ENCODE measurements at places on chromosomes 16 and 17.

DNA sequence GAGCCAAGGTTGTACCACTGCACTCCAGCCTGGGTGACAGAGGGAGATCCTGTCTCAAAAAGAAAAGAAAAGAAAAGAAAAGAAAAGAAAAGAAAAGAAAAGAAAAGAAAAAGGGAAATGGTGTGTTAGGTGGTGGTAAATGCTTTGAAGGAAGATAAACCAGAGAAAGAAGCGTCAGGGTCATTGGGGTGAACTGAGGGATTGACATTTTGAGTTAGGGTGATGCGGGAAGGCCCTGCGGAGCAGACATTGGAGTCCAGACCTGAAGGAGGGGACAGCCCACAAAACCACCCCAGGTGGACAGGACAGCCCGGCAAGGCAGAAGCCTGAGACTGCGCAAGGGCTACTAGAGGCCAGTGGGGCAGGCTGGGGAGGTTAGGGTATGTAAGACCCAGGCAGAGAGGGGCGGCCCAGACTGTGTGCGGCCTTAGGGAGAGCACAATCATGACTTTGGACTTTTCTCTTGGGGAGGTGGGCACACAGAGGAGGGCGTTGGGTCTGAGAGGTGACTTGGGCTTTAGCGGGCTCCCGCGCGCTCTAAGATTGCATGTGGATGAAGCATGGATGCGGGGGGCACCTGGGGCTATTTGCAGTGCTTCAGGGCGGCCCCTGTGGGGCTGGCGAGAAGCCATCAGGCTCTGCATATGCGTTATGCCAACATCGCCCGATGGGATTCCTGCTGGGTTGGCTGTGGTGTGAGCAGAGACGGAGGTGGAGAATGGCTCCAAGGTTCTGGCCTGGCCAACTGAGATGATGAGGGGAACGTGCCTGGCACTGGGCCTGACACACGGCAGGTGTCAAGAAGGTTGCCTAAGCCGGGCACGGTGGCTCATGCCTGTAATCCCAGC, 3.3 kb upstream of the GAA start:
- no peak for DNase-seq

- DNase-seq, result no peak
Measured at GRCh38 chr16:11675561-11676511, 7.6 kb downstream of the SNN start.

- DNase-seq, result no peak
Measured at GRCh38 chr17:51103451-51103850, 17.2 kb downstream of the SPAG9 start.

DNA sequence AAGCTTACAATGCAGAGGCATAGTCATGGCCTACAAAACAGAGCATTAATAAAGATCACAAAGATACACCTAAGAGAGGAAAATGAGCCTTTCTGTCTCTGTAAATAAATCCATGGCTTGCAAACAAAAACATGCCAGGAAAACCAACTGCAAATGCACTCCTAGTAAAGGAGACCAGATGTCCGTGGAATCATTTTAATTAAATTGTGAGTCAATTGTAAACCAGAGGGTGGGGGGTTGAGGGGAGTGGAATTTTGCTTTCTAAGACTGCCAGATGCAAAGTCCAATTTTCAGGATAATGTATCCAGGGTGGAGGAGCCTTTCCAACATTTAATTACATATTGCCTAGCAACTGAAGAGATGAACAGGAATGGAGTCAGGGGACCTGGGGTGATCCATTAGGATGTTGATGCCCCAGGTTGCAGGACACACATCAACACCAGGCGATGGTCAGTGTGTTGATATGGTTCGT, 390.3 kb upstream of the CCL2 start:
- DNase-seq, result no peak

- no peak for DNase-seq
Measured at GRCh38 chr16:718922-719321, 2.0 kb upstream of the ANTKMT start.

DNA sequence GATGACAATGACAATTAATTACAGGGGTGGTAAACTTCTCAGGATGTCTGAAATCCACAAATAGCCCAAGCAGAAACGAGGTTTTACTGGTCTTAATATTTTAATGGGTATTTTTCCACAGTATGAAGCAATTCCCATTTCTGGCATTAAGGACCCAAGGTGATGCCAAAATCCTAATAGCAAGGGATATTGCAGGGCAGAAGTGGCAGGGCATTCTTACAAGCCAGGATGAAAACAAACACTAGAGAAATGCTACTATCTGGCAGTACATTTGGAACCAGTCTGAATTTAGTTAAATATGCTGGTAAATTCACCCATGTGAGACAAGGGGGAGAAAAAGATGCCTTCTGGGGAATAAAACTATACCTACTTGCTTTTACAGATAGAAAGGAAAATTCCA, 45.2 kb downstream of the RND2 start:
- DNase-seq, result no peak

All from fibroblast of skin of right quadriceps (primary cell).